Immature natural killer cell (primary cell): ENCODE measurements at places on chromosomes 12 and 14.

- DNase-seq: no peak
These were observed 907.5 kb upstream of the ATXN7L3B start for GRCh38 chr12:73629893-73630831.

- no peak for DNase-seq
These were observed 279.3 kb downstream of the EGLN3 start for GRCh38 chr14:33671556-33671955.

DNA sequence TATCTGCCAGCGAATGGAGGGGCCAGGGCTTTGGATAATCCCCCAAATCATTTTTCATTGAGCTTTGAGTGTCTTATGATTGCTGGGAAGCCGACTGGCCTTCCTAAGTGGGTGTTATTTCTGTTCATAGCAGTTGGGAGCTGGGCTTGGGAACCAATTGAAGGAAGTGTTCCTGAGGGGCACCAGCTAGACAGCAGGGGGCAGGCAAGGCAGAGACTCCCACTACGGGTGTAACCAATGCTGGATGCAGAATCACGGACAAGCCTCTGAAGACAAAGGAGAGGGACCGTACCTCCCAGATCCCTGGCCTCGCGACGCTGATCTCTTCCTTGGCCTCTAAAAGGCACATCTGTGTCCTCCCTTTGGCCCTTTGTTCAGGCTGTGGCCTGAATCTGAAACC lies 149.0 kb upstream of the PRMT8 start:
- DNase-seq: no peak

GRCh38 chr12:53743266-53744129 lies 8.3 kb downstream of the CISTR start:
- DNase-seq: peak; percentile 63

GRCh38 chr12:955939-956338 lies 6.4 kb upstream of the RAD52 start:
- no peak for DNase-seq

DNA sequence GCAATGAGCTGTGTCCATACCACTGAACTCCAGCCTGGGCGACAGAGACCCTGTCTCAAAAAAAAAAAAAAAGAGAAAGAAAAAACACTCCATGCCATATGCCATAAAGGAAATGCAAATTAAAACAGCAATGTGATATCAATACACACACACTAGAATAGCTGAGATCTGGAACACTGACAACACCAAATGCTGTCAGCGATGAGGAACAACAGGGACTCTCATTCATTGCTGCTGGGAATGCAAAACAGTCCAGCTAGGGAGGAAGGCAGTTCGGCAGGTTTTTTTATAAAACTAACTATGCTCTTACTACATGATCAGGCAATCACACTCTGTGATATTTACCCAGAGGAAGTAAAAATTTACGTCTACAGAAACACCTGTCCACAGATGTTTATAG lies 3.4 kb upstream of the ABCB9 start:
- no peak for DNase-seq

DNA sequence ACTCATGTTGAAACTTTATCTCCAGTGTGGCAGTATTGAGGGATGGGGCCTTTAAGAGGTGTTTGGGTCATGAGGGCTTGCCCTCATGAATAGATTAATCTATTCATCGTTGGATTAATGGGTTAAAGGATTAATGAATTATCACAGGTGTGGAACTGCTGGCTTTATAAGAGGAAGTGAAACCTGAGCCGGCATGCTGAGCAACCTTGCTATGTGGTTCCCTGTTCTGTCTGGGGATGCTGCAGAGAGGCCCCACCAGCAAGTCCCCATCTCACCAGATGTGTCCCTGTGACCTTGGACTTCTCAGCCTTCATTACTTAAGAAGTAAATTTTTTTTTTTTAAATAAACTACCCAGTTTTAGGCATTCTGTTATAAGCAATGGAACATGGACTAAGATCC lies 109.6 kb downstream of the DYRK2 start:
- no peak for DNase-seq

- DNase-seq: no peak
These were observed 57.6 kb downstream of the ACADS start for GRCh38 chr12:120783197-120783596.

GRCh38 chr14:85233756-85234155 lies 296.2 kb upstream of the FLRT2 start:
- no peak for DNase-seq

- DNase-seq: no peak
These were observed 200.4 kb downstream of the PIK3C2G start for GRCh38 chr12:18461758-18462157.

DNA sequence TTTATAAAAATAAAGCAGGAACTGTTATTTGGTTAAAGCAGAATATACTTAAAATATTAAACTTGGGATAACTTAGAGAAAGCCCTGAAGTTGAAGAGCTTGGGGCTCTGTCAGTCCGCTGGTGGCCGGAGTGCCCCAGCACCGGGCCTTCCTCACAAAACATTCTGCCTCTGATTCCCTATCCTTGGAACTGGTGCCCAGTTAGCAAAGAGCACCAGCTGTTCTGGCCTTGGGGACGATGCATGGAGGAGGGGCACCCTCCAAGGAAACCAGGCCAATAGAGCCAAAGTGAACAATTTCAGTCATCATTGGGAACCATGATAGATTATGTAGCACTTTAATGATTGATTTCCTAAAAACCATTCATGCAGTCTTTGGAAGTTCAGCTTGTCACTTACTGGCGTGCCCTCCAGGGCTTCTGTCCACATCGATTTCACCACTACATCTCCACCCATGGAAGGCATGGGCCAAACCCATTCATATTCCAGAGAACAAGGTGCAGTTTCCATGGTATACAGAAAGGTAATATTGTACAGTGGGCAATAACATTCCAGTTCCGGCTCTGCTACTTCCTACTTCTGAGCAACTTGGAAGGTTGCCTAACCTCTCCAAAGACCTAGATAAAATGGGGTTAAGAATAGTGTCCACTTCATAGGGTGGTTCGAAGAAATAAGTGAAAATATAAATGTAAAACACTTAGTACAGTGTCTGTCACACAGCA lies 145.9 kb downstream of the ETV6 start:
- DNase-seq: no peak

DNA sequence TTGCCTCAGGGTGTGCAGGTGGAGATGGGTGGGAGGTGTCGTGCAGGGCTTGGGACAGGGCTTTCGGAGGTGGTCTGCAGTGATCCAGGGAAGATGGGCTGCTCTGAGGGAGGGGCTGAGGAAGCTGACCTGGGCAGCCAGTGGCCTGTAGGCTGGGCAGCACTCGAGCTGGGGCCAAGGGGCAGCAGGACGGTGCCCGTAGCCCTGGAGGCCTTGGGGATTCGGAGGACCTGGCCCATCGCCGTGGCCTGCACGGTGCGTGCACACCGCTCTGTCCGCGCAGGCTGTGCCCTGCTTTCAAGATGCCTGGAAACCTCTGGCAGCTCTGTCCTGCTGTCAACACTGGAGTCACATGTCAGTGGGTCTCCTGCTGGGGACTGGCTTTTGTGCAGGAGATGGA lies 9.1 kb downstream of the PACS2 start:
- no peak for DNase-seq

- DNase-seq: no peak
These were observed 4.4 kb upstream of the ASIC1 start for GRCh38 chr12:50052964-50053363.

DNA sequence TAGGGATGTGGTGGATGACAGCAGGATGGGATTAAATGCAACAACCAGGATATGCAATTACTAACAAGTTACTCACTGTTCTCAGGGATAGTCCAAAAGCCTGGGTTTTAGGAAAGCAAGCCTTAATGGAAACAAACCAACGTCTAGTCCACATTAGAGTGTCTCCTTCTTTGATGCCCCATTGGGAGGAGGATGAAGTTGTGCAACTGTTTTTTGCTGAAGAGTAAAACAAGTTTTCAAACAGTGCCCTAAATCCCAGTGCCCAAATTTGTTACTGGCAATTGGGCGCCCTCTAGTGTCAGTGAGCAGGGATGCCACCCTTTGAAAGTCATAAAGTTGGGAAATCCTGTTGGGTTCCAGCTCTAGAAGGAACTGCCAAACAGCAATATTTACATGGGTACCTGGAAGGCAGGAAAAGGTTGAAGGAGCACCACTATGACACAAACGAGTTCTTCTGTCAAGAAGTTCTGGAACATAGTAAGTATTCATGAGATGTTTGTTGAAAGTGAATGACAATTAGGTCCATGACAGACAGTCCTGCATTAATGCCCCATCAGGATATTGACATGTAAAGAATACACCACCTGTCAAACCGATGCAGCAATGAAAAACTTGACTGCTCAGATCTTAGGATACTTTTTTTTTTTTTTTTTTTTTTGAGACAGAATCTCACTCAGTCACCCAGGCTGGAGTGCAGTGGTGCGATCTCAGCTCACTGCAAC lies 11.1 kb upstream of the DPF3 start:
- peak; percentile 75 for DNase-seq

DNA sequence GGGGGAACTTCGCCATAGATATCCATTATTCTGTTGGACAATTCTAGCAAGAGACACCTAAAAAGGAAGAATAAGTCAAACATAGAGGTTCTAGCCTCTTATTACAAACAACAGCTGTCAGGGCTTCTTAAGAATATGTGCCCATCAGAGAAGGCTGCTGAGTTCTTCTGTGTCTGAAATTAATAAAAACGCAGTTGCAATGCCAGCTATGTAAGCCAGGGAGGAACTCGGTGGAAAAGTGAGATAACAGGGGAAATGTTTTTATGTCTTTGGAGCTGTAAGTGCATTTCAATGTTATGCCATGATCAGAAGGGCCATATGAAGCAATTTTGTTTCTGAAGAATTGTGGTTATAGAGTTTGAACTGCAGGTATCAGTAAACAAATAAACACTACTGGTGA lies 95.0 kb downstream of the SYT1 start:
- DNase-seq: no peak

- DNase-seq: no peak
These were observed 913.7 kb downstream of the RPS29 start for GRCh38 chr14:48672506-48672905.

- DNase-seq: no peak
These were observed 4.1 kb downstream of the KCNC2 start for GRCh38 chr12:75205558-75205957.

GRCh38 chr12:40760821-40761220 lies 68.6 kb downstream of the CNTN1 start:
- no peak for DNase-seq
